B cell (primary cell): ENCODE measurements at places on chromosomes 7 and 10. TPM values are rescaled to one million over a fixed set of nuclear protein-coding genes. Genes with fewer than 3 reads are reported as not detected.

CRPPA gene
- 0.10 and 0.16 TPM in 2 replicates for polyA plus RNA-seq

DNA sequence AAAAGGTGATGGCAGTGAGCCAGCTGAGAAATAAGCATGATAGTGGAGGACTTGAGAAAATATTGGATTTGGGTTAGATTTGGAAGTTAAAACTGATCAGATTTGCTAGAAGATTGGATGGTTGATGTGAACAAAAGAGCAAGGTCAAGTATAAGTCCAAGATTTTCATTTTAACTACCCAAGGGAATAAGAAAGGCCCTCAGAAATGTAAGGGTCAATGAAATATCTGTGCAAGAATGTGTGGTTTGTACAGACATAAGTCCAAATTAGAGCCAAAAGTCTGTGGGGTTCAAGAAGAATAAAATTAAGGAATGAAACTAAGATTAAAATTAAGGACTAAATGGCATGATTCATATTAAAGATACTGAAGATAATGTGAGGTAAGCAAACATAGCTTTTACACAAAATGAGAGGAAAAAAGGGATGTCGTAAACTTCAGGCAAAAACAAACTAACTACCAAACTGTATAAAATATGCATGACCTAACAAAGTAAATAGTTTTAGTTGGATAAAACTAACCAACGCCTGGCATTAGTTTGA is 78.4 kb upstream of the CACNA2D1 start:
- DNase-seq: no peak

DNA sequence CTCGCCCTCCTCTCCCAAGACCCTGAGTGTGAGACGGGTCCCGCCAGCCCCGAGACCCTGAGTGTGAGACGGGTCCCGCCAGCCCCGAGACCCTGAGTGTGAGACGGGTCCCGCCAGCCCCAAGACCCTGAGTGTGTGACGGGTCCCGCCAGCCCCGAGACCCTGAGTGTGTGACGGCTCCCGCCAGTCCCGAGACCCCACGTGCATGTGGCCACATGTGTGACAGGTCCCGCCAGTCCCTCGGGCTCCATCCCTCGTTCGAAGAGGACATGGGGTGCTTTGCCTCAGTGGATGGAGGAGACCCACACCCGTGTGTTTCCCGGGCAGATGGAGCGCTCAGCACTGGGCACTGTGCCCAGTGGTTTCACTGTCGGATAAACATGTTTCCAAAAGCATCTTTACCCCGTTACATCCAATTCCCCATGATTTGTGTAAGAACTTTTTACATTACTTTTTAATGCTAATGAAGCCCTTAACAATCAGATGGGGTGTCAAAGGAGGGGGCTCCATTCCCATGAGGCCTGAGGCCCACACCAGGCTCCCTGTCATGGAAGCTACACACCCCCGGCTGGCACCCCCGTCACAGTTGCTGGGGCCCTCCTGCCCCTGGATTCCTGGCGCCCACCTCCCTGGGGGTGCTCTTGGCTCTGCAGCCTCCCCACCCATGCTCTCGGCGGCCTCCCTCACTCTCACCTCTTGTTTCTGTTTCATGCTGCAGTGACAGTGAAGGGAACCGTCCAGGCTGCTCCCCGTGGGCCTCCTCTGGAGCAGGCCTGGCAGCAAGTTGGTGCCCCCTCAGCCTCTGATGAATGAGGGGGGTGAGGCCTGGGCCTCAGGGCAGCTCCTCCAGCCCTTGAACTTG is 48.5 kb upstream of the CFAP46 start:
- DNase-seq: no peak

DNA sequence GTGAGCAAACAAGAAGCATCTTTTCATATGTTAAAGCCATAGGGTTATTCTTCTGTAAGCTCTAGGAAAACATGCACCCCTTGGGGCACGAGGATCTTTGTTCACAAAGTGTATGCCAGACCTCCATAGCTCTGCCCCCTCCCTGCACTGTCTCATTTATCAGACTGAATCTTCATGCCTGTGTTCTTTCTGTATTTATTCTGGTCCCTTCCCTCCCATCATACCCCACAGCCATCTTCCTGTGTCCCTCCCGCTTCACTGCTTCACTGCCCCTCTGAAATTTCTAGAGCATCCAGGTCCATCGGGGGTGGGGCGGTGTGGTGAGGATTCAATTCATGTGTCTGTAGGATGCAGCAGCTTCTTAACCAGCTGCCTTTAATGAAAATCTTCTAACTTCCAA is 7.5 kb downstream of the EPHB6 start:
- no peak for DNase-seq
